ENCODE measurements at places on chromosomes 12 and 14.
A peak's percentile ranks its signal among the peaks of the same experiment; 100 is the strongest.

DNA sequence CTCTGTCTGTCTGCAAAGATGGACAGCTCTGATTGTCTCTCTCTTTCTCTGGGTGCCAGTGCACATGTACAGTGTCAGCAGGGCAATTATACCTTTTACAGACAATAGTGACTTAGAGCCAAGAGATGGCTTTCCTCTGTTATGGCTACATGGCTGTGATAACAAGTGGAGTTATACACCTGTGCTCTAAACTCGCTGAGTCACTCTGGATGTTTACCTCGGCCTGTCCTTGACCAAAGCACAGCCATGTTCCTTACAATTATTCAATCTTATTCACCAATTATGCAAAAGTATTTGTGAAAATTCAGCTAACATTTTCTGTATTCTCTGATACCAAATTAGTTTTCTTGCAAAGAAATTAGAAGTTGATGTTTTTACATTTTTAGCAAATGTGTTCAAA lies 475.5 kb upstream of the CCDC196 start:
- DNase-seq, result no peak

DNA sequence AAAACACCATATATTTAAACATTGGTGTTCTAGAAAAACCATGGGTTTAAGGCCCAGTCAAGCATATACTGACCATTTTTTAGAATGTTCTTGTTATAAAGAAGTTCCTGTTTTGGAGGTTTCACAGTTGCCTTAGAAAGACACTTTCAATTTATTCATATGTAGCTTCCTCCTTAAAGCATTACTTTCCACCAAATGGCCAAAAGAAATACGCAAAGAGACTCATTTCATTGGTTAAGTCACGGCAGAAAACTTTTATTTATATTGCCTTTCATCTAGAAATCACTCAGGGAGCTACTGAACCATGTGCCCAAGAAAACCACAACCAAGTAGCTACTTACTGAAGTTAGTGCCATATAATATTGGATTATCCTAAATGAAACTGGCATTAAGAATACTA lies 40.0 kb downstream of the MYBPC1 start:
- DNase-seq, result no peak

DNA sequence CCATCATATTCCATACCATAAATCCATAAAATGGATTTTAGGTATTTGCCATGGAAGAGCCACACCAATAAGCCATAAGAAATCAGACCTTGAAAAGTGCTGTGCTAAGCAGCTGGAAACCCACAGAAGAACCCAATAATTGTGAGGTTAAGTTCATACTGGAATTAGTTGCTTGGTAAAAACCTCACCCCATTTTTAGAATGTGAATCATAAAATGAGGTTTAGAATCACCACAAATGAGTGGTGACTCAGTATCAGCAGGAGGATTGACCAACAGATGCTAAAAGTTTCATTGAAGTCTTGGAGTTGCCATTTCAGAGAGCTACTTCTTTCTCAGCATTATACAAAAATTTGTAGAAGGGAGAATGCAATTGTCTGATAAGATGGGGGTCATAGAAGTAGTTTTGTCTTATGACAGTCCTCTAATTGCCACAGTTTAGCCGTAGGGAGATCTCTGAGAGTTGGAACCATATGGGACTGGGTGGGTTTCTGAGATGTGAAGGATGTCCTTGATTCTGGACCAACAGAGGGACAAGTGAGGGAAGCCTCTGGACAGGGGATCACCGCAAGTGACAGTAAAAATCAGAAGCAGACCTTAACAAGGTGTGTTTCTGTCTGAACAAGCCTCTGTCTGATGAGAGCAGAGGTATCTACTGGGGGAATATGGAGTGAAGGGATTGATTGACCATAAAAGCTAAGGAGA lies 1.4 kb upstream of the STON2 start:
- DNase-seq, result no peak

GRCh38 chr12:110012137-110012536 lies 12.9 kb downstream of the ANKRD13A start:
- DNase-seq, result no peak

GRCh38 chr12:97907504-97907903 lies 444.9 kb downstream of the RMST start:
- no peak for DNase-seq

DNA sequence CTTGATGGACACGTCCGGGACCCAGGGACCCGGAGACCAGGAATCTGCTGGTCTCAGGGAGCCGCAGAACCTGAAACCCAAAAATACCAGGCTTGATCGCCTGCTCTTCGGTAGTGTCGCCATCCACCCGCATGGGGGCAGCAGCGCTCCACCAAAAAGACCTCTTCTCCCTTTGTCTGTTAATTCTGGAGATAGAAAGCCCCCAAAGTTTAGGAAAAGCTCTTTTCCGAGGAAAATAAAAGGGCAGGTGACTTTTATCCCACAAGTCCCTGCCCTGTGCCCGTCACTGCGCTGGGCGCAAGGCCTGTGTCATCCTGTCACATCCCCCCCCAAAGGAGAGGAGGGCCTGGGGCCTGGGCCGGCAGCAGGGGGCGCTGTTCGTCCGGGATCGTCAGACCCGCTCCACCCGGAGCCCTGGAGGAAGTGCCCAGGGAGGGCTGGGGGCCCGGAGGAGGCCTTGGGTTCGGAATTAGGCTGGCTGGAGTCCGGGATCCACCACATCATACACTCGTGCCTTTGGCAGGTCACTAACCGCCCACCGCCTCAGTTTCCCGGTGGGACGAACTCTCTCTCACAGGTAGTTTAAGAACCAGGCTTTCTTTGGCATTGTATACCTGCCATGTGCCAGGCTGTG lies 31.9 kb downstream of the DAD1 start:
- DNase-seq, result peak; percentile 87

- DNase-seq, result no peak
Observed at GRCh38 chr12:78888568-78888967, 24.0 kb downstream of the SYT1 start.

- no peak for DNase-seq
Observed at GRCh38 chr14:48792376-48793024, 793.7 kb downstream of the RPS29 start.

DNA sequence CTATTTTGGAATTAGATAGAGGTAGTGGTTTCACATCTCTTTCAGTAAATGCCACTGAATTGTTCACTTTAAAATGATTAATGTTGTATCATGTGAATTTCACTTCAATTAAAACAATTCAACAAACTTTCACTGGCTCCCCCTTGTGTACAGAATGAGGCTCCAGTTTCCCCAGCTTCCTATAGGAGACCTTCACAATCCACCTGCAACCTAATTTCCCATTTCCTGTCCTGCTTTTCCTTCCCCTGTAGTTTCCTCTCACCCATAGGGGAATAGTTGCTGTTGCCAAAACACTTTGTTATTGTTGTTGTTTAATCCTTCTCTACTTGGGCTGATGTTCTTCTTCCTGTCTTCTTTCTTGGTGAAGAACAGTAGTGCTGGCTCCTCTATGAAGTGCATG lies 59.8 kb downstream of the NPAS3 start:
- DNase-seq, result no peak

DNA sequence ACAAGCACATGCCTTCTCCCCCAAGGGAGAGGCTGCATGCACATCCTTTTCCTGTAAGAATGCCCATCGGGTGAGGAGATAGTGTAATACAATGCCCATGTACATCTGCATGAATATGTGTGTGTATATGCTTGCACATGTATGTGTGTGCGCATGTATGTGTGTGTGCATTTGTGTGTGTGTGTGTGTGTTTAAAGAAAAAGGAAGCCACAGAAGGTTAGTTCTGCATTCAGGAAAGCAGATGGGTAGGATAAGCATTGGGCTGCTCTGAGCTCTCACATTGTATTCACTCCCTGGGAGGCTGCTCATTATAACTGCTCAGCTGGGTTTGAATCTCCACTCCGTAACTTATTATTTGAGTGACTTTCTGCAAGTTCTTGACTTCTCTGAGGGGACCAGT lies 74.3 kb downstream of the GALNT8 start:
- DNase-seq, result no peak

- no peak for DNase-seq
Observed at GRCh38 chr14:99870617-99871016, 77.4 kb downstream of the EML1 start.

DNA sequence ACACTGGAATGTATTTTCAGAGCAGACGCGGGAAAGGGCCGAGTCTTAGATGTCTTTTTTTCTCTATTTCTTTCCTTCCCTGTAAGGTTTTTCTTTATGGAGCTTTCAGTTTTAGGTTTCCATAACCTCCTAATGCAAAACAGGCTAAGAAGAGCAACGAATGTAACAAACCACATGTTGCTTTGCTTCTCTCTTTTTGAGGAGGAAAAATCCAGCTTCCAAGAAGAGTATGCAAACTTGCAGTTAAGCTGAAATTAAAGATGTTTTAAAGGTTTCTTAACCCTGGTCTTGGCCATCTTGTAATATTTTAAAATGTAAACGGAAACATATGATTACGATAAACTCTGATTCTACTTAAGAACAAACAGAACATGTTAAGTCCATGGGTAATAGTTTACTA lies 86.9 kb downstream of the PRICKLE1 start:
- DNase-seq, result no peak

DNA sequence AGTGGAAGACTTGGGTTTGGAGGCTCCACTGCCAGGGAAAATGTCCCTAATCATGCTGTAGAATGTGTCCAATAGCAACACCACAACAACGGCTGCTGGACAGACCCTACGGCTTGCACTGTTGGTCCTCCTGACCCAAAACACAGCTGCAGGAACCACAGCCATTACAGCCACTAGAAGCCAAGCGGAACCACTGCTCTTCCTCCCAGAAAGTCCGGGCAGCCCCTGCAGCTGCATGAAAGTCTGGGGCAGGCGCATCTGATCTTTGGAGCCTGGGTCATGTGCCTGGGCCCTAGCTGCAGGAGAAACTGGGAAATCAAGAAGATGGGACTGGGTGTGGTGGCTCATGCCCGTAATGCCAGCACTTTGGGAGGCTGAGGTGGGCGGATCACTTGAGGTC lies 124.7 kb upstream of the METAP2 start:
- DNase-seq, result no peak

DNA sequence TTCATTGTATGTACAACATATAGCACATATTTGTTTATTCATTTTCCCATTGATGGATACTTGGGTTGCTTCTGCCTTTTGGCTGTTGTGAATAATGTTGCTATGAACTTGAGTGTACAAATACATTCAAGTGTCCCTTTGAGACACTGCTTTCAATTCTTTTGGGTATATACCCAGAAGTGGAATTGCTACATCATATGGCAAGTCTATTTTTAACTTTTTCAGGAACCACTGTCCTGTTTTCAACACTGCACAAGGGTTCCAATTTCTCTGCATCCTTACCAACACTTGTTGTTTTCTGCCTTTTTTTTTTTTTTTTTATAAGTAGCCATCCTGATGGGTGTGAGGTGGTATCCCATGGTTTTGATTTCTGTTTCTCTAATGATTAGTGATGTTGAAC lies 15.9 kb downstream of the RBMS2 start:
- DNase-seq, result no peak

DNA sequence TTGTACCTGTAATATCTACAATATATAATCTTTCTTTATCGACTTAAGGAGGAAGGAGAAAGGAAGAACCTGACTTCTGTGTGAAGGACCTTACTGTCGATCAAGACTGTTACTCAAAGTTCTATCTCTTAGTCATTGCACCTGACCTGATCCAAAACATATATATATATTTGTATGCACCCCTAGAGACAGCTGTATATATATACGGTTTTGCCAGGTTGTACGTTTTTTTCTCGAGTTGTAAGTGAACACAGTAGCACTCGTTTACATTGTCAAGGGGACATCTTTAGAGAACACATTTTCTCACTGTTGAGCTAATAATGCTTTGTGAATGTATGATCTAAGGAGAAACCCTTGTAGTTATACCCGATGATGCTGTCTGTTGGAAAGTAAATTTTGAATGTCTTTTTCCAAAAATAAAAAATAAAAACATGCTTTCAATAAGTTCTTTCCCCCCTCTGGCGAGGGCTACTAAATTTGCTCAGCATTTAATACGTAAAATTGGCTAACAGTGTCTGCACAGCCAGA lies 536 bp upstream of the SLC35E3 start:
- no peak for DNase-seq

DNA sequence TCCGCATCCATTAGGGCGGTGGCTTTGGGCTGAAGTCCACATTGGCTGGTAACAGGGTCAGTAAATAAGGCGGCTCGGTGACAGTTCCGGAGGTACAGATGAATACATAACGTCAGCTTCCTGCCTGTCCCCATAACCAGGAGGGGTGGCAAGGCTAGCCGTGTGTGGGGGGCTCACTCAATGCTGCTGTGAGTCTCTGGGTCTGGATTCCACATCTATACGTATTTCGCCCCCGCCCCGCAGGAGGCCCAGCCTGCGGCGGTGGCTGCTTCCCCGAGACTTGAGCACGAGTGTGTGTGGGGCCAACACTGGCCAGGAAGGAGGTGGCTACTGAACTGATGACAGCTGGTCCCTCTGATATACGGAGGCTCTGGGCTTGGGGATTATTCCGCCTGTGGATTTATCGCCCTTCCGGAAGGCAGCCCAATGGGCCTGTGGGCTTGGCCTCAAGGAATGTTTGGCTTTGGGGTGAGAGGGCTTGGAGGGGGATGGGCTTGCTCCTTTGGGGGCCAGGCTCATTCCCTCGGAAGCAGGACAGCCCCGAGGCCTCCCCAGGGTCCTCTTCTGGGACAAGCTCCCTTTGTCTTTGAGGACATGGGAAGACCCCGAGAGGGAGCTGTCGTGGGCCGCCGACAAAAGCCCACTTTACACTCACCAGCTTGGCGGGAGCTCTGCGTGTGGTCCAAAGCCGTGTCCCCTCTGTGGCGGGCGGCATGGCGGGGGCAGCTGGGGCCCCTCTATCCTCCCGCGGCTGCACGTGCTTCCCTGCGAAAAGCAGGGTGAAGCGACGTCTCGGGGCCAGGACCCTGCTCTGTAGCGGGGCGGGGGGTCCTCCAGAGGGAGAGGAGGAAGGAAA lies 82.1 kb downstream of the KIF26A start:
- DNase-seq, result no peak

GRCh38 chr12:123106640-123107359 lies 44.1 kb downstream of the PITPNM2 start:
- no peak for DNase-seq

DNA sequence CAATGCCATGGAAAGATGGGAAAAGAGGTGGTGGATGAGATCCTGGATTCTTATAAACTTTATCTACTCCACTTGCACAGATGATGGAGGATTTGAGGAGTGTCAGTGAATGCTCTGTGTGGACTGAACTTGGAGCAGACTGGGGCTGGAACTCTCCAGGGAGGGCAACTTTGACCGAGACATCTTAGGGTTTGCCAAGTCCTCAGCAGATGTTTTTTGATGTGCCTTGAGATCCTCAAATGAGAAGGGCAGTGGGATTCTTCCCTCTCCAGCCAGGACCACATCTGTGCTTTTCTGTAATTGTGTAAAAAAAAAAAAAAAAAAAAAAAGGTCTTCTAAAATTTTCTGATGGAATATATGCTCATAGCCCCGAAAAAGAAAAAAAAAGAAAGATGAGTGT lies 23.0 kb upstream of the MYL2 start:
- DNase-seq, result no peak

GRCh38 chr14:58367296-58367695 lies 28.4 kb upstream of the TOMM20L start:
- no peak for DNase-seq

All from central memory CD8-positive, alpha-beta T cell (primary cell).